ENCODE measurements at places on chromosomes 13 and 19.

DNA sequence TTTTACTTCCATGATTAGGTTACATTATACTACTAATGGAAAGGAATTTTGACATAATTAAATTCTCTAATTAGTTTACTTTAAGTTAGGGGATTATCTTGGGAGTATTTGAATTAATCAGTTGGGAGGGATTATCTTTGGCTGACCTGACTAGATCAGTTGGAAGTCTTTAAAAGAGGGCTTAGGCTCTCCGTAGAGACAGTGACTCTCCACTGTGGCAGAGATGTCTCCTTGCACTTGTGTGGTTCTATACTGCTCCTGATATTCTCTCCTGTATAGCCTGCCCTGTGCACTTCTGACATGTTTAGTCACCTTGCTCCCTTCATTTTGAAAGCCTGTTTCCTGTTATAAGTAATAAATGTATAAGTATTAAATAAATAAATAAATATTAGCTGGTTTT, 1612.3 kb upstream of the PRR20A start:
- no peak for DNase-seq

DNA sequence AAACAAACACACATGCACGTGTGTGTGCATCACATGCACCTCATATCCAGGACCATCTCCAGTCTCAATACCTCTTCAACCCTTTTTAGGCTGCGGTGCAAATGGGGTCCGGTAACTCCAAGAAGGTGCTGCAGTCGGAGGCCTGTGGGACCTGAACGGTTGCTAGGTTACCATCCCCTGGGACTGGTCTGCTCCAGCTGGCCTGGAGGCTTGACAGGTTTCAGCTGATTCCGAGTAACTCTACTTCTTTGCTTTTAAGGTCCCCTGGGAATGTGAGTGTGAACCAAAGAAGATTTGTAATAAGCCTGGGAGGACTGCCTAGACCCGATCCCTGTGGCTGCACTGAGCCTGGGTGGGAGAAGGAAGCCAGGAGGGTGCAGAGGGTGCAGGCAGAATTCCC, 117.5 kb downstream of the CCNA1 start:
- DNase-seq, result no peak

GRCh38 chr13:65808061-65808460, 1422.1 kb downstream of the PCDH9 start:
- no peak for DNase-seq

DNA sequence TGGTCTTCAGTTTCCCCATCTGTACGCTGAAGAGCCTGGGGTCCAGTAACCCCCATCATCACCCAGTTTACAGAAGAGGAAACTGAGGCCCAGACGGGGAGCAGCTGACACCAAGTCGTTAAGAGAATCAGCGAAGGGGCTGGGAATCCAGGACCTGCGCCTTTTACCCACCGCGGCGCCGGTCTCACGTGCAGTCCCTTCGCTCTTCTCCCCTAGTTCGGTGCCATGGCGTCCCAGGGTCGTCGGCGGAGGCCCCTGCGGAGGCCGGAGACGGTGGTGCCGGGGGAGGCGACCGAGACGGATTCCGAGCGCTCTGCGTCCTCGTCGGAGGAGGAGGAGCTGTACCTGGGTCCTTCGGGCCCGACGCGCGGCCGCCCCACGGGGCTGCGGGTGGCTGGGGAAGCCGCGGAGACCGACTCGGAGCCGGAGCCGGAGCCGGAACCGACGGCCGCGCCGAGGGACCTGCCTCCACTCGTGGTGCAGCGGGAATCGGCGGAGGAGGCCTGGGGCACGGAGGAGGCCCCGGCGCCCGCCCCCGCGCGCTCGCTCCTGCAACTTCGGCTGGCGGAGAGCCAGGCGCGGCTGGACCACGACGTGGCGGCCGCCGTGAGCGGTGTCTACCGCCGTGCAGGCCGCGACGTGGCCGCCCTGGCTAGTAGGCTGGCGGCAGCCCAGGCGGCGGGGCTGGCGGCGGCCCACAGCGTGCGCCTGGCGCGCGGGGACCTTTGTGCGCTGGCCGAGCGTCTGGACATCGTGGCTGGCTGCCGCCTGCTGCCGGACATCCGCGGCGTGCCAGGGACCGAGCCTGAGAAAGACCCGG, 698 bp downstream of the BLOC1S3 start:
- no peak for DNase-seq

Data from NCI-H2081 treated with DMSO at 0.1 percent for 48 hours (cell line).